Fibroblast of skin of left quadriceps (primary cell): ENCODE measurements at places on chromosomes 5 and 9.

DNA sequence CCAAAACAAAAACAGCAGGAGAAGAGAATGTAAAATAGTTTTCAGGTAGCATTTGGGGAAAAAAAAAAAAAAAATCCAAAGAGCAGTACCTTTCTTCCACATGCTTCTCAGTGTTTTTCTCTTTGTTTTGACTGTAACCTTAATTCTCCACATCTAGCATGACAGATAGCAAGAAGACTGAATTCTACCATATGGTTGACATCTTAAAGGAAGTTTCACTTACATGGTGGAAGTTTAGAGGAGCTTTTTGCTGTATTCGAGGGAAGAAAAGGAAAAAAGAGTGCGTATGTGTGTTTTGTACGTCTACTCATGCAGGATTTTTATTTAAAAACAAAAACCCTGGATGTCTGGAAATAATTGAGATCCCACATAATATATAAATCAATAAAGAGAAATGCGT lies 604.8 kb downstream of the CCDC171 start:
- DNase-seq, result no peak

DNA sequence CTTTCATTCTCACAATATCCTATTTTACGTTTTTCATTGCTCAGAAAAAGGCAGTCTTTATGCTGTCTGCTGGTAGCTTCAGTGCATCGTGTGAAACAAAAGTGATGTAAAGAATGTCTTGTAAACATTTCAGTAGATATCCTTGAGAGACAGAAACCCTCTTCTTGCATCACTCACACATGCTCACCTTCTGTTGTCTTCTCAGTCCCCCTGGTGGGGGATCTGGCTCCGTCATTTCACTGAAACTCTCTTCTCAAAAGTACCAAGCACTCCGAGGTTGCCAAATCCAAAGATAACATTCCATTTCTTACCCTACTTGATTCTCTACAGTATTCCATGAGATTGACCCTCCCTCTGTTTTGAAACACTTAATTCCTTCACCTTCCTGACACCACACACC lies 46.1 kb upstream of the PCA3 start:
- DNase-seq, result no peak

DNA sequence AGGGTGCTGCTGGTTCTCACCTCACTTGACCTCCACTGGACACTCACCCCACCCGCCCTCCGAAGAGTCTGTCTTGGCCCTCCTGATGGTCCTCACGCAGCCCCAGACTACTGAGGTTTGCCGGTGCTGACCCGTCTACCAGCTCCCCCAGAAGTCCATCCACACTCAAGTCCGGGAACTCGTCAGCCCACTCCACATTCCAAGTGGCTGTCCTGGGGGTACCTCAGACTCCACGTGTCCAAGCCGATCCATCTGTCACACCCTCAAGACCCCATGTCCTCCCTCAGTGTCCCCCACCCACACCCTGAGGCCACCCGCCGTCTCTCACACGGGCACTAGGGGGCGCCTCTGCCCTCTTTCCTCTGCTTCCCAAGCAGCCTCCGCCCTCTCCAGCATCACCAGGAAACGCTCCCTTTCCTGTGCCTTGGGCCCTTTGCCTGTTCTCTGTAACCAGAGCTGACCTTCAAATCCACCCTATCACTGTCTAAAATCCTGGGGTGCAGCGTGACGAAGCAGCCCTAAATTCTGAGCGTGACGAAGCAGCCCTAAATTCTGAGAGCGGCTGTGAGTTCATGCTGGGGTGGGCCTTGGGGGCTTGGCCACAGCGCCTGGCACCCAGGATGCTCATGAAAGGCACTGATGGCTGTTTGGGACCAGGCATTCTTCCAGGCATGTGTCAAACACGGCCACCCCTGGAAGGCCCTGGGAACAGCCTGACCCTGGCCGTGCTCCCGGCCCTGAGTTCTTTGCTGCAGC lies 95.7 kb downstream of the KCNT1 start:
- DNase-seq, result peak; percentile 6

GRCh38 chr9:98413084-98413483 lies 157.6 kb upstream of the TBC1D2 start:
- DNase-seq, result no peak
